ENCODE measurements at places on chromosomes 4 and X.

- DNase-seq, result no peak
Measured at GRCh38 chr4:75385106-75385505, 129.1 kb downstream of the RCHY1 start.

GRCh38 chr4:151048913-151049312 is 33.8 kb upstream of the LRBA start:
- DNase-seq, result no peak

- DNase-seq, result no peak
Measured at GRCh38 chr4:167713756-167714155, 378.6 kb upstream of the ANXA10 start.

DNA sequence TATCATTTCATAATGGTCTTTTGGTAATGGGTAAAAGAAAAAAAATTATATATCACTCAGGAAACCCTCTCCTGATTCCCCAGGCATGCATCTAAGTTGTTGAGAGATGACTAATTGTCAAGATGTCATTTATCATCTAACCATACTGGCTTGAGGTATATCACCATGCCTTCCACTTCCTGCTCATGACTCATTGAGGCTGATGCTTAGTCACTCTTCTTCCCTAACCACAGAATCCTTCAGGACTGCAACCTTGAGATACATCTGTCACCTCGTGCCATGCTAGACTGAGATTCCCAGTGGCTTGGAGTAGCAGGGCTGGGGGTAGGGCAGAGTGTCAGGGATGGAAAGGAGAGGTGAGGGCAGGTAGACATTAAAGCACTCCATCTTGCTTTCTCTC is 782.5 kb upstream of the INTU start:
- DNase-seq, result no peak

DNA sequence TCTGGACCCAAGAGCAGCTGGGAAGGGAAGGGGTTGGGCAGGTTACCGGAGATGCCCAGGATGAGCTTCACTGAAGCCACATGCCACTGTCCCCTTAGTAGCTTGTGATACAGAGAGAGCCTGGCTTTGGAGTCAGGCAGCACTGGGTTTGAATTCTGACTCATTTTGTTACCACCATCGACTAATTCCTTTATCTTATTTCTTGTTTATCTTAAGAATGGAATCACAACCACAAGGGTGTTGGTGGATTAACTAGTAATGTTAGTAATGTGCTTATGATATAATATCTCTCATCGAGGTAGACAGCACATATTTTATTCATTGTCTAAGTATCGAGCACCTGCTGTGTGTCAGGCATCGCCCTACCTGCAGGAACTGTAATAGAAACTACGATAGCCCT is 17.7 kb upstream of the STX18 start:
- no peak for DNase-seq

DNA sequence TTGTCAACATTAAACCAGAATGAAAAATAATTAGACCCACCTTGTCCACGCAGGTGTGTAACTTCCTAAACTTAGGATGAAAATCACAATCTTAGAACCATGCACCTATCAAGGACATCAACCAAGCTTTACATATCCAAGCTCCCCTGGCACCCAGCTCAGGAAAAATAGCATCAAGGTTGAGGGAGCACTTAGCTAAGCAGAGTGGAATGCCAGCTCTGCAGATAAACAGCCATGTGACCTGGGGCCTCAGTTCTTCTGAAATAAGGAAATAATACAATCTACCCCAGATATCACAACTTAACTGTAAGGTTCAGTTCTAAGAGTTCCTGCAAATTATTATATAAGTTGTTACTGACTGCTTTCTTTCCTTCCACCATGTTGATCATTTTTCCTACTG is 64.7 kb downstream of the DHX15 start:
- DNase-seq, result no peak

GRCh38 chr4:164304861-164305260 is 449.1 kb upstream of the SMIM31 start:
- no peak for DNase-seq

DNA sequence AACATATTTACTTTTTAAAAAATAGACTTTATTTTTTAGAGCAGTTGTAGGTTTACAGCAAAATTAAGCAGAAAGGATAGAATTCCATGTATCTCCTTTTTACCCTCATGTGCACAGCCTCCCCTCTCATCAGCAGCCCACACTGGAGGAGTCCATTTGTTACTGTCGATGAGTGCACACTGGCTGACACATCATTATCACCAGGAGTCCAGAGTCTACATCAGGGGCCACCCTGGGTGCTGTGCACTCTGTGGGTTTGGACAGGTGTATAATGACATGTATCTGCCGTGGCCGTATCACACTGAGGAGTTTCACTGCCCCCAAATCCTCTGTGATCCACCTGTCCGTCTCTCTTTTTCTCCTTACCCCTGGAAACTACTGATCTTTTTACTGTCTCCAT is 26.3 kb downstream of the TBC1D14 start:
- DNase-seq, result no peak

GRCh38 chr4:90317785-90318184 is 190.6 kb downstream of the CCSER1 start:
- no peak for DNase-seq

DNA sequence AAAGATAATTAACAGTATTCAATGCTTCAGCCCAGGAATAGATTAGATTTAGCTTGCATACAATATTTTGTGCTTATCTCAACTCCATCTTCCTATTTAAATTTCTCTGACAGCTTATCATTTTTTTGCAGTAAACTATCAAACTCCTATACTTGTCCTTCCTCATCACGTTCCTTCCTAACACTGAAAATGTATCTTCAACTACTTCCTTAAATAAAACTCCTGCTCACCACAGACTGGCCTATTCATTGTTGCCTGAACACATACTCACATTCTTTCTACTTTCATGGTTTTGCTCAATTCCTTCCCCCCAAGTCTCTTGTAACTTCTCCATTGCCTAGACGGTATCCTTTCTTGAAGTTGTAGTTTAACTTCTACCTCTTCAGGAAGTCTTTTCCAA is 28.5 kb upstream of the PTPN13 start:
- no peak for DNase-seq

DNA sequence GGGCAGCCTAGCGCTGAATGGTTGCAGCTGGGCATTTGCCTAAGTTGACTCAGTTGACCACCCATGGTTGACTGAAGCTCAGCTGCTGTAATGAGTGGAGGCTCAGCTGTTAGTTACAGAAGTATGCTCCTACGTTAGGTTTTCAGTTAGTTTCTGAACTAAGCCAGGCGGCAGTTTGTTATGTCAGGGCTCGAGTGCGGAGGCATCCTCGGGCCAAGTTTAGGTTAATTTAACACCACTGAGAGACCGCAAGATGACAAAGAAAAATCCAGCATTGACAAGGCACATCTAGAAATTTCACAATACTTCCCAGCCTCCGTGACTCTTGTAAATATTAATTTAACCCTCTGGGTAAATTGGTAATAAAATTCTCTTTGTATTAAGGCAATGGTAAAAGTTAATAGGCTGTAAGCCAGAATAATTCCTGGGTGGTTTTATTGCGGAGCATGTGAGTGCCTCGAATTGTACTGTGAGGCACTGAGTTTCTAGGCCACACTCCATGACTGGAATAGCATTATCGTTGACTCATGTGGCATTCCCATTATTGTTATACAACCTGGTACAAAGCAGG is 33.1 kb upstream of the CDKN2AIP start:
- DNase-seq, result peak; percentile 81

- no peak for DNase-seq
Measured at GRCh38 chr4:1559896-1560650, 124.0 kb downstream of the FAM53A start.

DNA sequence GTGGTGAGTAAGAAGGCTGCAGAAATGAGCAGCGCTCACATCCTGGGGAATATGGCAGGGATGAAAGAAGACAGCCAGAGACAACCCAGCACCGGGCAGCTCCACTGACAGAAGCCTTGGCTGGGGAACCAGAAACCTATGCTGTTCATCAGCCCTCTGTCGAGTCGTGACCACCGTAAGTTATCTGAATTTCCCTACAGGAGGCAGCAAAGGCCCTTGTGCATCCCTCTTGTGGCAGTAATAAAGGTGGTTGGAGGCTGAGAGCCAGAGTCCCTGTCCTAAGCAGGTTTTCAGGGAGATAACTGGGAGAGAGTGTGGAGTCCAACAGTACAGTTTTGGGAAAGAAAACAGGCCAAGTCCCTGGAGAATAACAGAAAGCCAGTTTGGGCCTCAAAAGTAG is 194.0 kb upstream of the BOD1L1 start:
- DNase-seq, result no peak
